Right renal cortex interstitium (tissue), 3 donors: ENCODE measurements at places on chromosomes 3 and 15.
A peak's percentile ranks its signal among the peaks of the same experiment; 100 is the strongest.

GRCh38 chr15:31352911-31353811 is 26.5 kb downstream of the KLF13 start:
- no peak for DNase-seq

DNA sequence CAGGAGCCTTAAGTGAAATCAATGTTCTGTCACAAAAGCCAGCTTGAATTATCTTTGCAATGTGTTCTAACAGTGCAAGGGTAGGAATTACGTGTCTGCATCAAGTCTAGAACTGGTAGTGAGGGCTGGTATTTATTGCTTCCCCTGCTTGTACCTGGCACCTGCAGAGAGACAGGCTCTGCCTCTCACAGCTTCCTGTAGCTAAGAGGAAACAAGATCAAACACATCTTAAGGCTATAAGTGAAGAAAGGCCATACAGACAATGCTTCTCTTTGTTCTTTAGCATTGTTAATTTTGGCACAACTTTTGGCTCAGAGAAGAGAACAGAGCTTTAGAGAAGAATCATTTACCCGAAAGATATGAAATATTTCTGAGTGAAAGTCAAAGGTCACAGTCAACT is 479.9 kb downstream of the GRM7 start:
- DNase-seq = no peak

- DNase-seq = no peak
These were observed 366.3 kb downstream of the FEZF2 start for GRCh38 chr3:62007036-62007435.

DNA sequence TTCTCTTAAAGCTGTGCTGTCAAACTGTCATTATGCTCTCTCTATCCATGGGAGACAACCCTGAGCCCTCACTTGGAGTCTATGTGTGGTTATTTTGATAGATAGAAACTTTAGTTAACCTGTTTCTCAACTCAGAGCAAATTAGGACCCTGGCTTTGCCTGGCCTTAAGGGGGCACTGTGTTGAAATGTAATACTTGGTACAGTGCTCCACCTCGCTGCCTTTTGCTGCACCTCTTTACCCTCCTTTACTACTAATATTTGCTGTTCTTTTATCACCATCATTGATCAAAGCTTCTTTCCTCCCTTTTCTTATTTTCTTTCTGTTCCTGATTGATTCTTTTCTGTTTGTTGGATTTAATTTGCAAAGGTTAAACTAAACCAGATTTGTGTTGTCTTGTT is 34.3 kb downstream of the STT3B start:
- DNase-seq = no peak

GRCh38 chr15:50884540-50884939 is 23.9 kb upstream of the AP4E1 start:
- DNase-seq = no peak

DNA sequence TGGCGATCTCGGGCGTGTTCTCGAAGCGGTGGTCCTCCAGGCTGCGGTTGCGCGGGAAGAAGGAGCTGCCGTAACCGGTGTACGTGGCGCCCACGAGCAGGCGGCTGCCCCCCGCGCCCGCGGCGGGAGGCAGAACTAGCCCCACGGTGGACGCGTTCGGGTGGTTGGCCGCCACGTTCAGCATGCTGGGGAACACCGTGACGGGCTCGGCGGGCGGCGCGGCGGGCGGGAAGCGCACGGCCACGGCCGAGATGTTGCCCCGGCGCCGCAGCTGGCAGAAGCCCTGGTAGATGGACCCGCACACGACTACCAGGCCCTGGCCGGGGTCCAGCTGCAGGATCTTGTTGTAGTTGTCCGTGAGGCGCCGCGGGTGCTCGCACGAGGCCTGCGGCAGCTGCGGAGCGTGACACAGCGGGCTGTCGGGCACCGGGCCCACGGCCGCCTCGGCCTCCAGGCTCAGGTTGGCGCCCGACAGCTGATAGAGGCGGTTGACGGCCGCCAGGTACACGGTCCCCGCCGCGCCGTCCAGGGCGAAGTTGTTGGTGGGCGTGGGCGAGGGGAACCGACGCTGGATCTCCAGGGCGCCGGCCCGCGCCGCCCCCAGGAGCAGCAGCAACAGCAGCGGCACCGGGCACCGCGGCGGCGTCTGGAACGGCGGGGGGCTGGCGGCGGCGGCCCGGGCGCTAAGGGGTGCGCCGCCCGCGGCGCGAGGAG is 397 bp downstream of the PLXND1 start:
- no peak for DNase-seq

DNA sequence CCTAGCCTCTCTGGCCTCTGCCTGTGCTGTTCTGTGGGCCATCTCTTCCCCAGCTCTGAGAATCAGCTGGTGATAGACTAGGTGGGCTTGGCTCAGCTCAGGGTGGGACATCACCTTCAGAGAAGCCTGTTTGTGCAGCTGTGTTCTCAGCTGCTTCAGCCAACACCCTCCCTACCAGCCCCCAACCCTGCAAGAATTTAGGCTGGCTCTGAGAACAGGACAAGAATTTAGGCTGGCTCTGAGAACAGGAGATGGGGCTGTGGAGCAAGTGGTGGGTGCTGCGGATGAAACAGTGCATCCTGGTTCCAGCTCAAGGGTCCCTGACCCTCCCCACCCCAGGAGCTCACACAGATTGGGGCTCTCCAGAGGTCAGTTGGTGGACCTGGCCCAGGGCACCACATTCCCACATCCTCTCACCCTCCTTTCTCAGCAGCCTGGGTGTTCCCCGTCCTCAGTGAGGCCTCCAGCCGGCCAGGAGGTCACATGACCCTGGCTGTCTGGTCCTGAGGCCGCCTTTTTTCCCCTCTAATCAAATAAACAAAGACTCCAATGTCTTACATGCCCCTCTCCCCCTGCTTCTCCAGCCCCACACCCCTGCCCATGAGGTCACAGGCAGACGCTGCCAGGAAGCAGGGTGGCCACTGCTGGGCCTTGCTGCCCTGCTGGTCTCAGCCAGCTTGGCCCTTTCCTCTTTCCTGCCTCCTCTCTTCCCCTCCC is 14.9 kb downstream of the PLEKHO2 start:
- DNase-seq = no peak

- DNase-seq = no peak
These were observed 187.9 kb downstream of the AKAP13 start for GRCh38 chr15:85568261-85568808.

DNA sequence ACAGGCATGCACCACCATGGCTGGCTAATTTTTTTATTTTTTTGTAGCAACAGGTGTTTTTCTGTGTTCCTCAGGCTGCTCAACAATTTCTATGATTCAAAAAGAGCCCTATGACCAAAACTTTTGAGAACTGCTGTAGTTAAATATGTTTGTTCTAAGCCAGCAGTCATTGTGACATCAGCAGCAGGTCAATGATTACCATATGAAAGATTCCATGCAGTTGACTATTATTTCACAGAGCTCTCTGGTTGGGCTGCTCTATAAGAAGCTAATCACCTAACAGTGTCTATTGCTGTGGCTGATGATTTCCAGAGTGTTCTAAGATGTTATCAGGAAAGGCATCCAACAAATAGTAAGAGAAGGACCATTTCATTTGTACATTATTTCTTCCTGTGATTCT is at the start of gene CCDC54:
CCDC54 (plus strand) TSS at position 289 of the 400 bp plus-strand sequence. CDS start 149 bp downstream, outside the sequence.
- DNase-seq = no peak

DNA sequence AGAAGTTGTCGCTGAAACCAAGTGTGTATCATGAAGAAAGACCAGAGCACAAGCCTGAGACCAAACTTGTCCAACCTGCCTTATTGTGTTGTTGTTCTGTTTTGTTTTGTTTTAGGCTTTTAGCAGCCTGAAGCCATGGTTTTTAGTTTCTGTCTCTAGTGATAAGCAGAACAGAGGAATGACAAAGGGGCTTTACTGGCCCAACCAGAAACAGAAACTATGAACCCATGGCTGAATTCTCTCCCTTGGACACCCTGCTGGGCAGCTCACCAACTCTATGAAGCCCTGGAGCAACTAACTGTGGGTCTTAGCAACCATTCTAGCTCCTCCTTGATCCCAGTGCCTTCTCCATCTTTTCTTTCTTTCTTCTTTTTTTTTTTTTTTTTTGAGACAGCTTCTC is 30.3 kb downstream of the HCLS1 start:
- DNase-seq = no peak

GRCh38 chr3:114855839-114856238 is 291.2 kb downstream of the ZBTB20 start:
- DNase-seq = no peak

- no peak for DNase-seq
These were observed 78.7 kb upstream of the IGSF10 start for GRCh38 chr3:151539599-151539998.

DNA sequence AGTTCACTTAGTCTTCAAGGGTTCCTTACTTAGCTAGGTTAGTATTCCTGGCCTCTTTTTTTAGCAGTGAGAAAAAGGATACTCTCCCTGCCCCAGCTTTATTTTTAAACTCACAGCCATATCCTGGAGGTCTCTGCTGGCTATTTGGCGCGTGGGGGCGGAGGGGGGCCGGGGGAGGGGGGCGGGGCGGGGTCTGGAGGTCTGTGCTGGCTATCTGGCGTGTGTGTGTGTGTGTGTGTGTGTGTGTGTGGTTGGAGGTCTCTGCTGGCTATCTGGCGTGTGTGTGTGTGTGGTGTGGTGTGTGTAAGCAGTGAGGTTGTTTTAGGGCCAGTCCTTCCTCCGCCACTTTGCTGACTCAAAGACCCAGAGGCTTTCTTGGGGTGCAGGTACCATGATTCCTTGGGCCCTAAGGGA is 579 bp upstream of the PLAAT1 start:
- no peak for DNase-seq

DNA sequence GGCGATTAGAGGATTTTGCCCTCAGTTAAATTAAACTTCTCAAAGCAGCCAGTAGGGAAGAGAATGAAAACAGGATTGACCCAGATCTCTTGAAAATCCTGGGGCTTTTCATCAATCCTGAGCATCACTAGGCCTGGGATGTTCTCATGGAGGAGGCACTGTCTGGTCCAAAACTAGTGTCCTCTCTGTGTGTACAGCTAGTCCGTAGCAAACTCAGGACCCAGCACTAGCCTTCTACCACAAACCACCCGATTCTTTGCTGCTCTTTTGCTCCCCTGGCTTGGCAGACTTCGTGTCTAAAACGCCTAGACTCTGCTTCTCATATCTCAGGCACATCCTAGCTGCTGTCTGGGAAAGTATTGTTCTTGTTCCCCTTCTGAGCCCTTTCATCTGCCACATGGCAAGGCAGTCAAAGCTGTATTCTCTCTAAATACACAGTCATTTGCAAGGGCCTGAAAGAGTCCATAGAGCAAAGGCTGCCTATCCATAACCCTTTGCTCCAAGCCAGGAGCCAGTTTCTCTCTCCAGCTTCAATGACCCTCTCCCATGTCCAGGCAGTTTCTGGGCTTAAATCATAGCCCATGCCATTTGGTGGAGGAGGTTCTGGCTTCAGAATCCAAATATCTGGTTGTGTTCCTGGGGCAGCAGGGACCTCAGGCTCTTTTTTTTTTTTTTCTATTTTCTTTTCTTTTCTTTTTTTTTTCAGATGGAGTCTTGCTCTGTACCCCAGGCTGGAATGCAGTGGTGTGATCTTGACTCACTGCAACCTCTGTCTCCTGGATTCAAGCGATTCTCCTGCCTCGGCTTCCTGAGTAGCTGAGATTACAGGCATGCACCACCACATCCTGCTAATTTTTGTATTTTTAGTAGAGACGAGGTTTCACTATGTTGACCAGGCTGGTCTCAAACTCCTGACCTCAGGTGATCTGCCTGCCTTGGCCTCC is 52.4 kb downstream of the CDC25A start:
- no peak for DNase-seq

- no peak for DNase-seq
These were observed 761.7 kb downstream of the IGSF11 start for GRCh38 chr3:118272991-118273390.

DNA sequence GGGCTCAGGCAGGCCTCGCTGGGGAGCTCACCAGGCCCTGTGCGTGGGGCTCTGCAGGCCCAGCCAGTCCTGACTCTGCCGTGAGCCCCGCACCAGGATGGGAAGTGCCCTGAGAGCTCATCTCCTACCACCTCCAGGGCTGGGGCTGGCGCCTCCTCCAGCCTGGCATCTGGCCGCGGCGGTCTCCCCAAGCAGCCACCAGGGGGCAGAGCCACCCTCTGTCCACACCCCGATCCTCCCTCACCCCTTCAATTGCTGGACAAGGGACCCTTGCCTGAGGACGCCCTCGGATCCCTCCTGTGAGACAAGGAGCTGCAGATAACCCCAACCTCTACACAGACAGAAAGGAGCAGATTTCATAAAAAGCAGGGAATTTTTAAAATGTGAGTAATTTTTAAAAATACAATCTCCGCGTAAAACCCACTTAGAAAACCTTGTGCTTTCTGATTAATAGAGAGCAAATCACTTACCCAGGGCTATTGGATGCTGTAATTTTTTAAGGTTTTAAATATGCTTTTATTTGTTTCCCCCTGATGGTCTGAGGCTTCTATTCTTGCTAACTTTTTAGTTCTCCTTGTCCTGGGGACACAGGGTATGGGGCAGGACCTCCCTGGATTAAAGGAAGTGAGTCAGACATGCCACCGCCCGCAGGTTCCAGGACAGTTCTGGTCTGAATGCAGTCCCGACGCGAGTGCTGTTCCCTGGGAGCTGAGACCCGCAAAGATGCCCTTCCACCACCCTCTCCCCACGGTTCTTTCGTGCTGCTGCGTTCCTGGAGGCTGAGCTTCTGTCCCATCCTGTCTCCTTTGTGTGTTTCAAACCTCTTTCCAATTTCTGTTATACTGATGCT is 52.3 kb upstream of the CHRNA7 start:
- peak; percentile 36 for DNase-seq

GRCh38 chr3:129994883-129995559 is 20.5 kb downstream of the TRH start:
- DNase-seq = no peak

DNA sequence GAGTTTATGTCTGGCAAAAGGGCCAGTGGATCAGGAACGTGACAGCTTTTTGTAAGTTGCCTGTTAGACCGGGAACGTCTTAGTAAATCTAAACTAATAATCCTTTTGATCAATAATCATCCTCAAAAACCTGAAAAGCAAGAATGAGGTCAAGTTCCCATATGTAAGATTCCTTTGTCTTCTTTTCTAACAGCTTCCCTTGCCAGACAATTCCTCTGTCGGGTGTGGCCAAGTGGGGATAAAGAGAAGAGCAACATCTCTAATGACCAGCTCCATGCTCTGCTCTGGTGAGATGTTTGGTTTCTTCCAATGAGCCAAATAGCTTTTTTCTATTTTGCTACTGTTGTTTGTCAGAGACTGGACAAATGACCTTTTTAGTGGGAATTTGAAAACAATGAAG is 19.8 kb downstream of the FANCD2OS start:
- no peak for DNase-seq

DNA sequence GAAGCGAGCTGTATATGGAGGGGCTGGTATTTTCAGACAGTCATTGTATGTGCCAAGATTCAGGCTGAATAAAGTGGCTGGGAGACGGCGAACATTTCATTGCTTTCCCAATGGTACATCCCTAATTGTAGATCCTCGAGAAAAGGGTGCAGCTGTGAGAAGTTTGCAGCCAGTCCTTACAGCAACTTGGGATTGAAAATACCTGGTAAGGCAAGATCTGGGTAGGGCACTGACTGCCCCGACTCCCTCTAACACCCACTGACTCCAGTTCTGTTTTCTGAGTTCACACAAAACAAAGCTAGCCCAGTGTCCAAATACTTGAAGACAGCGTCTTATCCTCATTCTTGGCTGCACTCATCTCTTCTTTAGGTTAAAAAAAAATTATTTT is 63.7 kb downstream of the EDEM1 start:
- DNase-seq = no peak

- DNase-seq = no peak
These were observed 259.2 kb downstream of the ADAMTSL3 start for GRCh38 chr15:83913034-83913632.
